Mucosa of descending colon (tissue), 3 donors: ENCODE measurements at places on chromosomes 3 and 15.
A peak's percentile ranks its signal among the peaks of the same experiment; 100 is the strongest.

GRCh38 chr15:85618956-85619491, 175.7 kb downstream of the KLHL25 start:
- DNase-seq: peak; percentile 42

DNA sequence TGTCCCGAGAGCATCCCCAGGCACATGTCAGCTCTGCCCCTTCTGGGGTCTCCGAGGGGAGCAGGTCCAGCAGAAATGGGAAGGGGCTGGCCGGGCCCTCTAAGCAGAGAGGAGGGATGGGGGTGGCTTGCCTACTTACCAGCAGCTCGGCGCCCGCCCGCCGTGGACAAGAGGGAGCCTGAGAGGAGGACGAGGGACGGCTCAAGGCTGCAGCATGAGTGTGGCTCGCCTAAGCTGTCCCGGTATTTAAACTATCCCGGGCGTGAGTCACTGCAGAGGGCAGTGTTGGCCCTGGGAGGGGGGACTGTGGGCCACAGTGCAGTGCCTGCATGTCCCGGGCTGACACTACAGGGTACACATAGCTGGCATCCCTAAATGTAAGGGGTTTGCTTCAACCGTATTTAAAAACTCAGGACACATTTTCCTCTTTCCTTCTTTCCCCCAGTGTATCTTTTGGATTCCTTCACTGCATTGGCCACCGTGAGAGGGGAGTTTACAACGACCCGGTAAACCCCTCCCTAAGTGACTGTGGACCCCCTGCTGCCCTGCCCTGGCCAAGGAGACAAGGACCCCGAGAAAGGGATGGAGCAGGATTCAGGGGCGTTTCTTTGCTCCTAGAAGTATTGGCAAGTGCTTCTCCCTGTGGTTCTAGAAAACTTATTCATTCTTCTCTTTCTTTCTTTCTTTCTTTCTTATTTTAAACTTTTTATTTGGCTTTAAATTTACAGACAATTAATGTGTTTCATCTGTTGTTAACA, at the start of gene LRRC15:
TSS of gene LRRC15 (minus strand) at position 222 of the 758 bp plus-strand sequence. CDS start 8,700 bp downstream, outside the sequence.
- no peak for DNase-seq

DNA sequence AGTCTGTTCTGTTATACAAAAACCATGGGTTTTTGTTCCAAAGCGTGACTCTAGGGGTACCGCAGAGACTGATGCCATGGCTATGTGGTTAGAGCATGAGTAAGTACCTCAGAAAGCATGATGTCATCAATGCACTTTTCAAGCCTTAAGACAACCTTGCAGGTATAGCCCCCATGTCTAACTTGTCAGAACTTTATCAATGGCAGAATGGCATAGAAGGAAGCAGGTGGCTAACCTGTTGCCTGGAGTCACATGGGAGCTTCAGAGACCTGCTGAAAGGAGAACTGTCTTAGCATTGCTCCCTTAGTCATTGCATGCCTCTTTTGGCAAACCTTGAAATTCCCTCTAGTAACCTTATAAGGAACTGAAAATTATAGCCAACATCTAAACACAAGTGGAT, 52.5 kb downstream of the EOMES start:
- DNase-seq: no peak

- DNase-seq: no peak
Observed at GRCh38 chr3:36411587-36411986, 31.3 kb downstream of the STAC start.

DNA sequence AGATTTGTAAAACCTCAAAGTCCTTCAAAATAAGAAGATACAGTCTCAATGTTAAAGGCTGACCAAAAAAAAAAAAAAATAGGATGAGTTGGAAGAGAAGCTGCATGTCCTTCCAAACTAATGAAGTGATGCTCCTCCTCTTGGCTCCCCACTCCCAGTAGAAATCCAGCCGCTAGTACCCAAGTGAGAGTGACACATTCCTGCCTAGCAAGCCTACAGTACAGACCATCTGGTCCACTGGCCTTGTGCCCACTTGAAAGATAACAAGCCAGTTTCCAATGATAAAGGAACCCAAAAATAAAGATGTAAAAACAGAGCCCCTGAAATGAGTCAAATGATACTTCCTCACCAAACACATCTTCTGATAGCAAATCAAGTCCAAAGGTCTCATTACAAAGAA, 258.7 kb upstream of the NSMCE3 start:
- DNase-seq: no peak

- no peak for DNase-seq
Observed at GRCh38 chr3:8113626-8114025, 388.0 kb upstream of the LMCD1 start.

DNA sequence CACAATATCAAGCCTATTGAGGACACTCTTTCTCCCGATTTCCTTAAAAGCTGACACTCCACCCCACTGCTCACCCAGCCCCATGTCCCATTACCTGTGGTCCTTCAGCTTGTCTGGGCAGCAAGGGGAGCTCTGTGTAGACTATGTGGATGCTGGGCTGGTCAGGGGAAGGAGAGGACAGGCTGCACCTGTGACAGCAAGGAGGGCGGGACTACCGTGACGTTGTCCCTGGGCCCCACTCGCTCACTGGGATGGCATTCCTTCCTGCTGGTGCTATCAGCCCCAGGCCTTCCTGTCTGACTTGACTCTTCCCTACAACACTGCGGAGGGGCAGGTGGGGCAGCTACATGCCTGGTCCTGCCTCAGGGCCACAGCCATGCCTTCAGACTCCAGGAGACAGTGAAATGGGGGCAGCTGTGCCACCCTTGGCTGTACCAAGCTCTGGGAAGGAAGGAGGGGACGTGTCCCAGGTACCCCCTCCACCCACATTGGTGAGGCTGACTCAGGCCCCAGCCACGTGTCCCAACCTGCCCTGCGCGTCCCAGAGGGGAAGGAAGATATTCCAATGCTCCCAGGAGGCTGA, at the start of gene TMEM40:
TSS of gene TMEM40 (minus strand) at position 163 of the 583 bp plus-strand sequence. CDS start 9,427 bp downstream, outside the sequence.
- DNase-seq: no peak

DNA sequence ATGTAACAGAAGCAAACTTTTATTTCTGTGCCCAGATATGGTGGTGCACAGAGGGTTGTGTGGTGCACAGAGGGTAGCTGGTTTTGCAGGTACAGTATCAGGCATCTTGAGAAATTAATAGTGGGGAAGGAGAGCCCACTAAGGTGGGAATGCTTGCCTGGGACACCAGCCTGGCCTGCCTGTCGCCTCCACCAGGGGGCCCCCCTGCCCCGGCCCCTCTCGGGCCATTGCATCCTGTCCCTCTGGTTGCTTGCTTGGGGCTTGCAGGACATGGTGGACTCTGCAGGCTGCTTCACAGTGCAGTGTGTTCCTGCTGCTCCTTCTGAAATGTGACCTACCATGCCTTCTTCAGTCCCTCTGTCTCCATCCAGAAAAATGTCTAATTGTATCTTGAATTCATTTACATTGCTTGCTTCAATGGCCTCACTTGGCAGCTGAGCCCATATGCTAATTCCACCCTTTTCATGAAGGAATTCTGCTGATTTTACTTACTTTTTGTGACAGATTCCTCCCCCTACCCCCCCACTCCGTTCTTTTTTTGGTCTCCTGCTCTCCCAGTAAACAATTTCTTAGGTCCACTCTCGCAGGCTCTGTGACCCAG, 73.6 kb downstream of the EEFSEC start:
- no peak for DNase-seq

DNA sequence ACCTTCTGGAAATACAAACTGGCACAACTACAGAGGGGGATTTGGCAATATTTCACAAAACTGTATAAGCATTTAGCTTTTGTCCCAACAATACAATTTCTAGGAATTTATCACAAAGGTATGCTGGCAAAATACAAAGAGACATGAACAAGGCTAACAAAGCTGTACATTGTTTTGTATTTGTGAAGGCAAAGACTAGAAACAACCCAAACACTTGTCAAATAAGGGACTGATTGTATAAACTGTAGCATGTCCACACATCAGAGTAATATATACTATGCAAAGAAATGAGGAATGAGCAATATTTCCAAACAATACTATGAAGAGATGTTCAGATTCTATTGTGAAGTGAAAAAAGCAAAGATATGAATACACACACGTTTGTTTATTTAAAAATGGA, 26.4 kb downstream of the CP start:
- no peak for DNase-seq

DNA sequence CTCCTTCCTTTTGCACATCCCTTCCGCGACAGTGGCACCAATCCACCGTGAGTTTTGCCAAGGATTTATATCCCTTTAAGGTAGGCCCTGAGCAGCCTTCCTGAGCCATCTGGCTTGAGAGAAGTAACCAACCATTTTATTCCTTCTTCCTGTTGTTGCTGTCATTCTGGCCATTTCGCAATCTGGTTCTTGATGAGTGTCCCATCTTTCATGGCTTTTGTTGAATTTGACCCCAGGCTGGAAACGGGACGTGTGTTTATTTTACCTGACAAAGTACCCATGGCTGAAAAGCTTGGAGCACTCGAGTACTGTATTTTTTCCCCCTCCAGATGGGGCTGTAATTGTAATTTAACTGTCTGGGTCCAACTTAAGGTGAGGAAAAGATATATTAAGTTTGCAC, 173.4 kb downstream of the WNT5A start:
- DNase-seq: no peak

DNA sequence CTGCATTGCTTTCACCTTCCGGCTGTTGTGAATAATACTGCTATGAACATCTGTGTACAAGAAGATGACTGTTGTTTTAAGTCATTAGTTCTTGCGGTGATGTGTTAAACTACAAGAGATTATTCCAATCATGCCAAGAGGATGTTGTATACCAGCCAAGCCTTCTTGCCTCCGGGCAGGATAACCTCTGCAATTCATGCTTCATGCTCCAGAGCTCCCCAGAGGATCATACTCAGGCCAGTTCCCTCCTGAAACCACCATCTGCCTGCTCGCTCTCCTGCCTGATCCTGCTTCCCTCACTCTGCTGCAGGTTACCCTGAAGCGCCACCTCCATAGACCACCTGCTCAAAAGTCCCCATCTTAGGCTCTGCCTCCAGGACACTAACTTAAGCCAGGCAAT, 187.1 kb upstream of the PROK2 start:
- DNase-seq: no peak
